ENCODE measurements at places on chromosomes 7 and 10.

GRCh38 chr10:70324339-70324861 lies 40.6 kb upstream of the NPFFR1 start:
- peak; percentile 9 for DNase-seq

DNA sequence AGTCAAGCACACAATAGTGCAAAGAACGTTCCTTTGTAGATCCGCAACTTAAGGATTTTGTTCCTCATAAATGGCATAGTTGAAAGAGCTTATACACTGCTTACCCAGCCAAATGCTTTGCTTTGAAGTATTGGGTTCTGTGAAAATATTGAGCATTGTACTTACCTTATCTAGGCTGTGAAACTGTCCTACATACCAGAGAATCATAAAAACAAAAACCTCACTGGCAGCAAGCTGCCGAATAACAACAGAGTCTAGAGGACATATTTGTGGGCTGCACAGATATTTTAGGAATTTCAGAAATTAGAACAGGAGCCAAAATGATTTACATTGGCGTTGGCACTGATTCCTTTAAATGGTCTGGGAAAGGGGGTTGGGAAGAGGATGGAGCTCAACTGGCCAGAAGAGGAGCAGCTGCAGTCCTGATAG lies 174.8 kb downstream of the RTKN2 start:
- DNase-seq = no peak

- DNase-seq = no peak
Measured at GRCh38 chr7:30886608-30887011, 25.0 kb upstream of the AQP1 start.

- no peak for DNase-seq
Measured at GRCh38 chr10:80497187-80498077, 40.3 kb upstream of the SH2D4B start.

DNA sequence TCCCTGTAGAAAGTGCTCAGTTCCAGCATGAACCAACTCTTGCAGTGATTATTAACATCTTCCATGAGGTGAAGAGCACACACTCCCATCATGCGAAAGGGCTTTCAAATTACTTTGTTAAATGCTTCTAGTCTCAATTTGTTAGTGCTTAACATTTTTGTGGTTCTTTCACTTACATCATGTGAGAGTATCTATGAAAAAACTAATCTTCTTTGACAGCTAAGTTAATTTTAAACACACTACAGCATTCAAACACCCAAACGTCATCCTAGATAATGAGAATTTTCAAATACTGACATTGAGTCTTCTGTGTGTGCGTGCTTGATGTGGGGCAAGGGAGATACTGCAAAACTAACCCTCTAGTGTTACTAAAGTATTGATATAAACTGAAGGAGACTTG lies 84.8 kb downstream of the ETV1 start:
- no peak for DNase-seq

GRCh38 chr7:139737221-139738100 lies 40.3 kb downstream of the HIPK2 start:
- no peak for DNase-seq

GRCh38 chr10:62162261-62162981 lies 106.2 kb downstream of the RTKN2 start:
- DNase-seq = no peak

DNA sequence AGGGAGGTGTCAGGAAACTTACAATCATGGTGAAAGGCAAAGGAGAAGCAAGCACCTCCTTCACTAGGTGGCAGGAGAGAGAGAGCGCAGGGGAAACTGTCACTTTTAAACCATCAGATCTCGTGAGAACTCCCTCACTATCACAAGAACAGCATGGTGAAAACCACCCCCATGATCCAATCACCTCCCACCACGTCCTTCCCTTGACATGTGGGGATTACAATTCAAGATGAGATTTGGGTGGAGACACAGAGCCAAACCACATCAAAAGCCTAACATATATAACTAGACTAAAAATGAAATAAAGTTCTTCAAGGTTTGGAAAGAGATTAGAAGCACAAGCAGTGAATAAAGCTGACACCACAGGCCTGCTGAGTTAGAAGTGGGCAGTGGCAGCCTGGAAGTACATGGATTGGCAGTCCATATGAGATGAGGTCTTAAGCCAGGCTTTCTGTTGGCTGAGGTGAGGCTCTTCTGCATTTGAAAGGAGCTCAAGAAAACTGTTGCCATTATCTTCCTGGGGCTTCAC lies 96.4 kb upstream of the MDFIC start:
- no peak for DNase-seq

DNA sequence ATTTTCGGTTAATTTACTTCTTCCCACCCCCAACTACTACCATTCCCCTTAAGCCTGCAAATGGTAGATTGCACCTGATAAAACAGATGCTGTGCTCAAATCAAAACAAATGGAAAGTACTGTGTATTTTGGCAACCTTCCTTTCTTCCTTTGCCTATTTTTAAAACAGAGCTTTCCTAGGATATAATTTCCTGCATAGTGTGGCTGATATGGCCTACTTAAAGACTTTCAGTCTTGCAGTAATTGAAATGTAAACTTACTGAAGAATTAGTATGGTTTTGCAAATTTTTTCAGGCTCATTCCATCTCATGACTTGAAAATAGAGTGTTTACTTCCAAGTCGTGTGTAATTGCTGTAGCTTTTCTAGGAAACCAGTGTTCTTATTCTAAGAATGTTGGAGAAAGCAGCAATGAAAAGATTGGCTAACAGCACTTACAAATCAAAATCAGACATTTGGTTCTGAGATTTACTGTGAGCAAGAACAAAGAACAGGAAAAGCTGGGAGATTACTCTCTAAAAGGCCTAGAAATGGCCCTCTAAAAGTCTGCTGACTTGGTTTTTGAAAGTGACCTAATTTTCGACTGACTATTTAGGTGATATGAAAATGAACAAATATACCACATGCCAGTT lies 52.0 kb downstream of the REEP3 start:
- no peak for DNase-seq

DNA sequence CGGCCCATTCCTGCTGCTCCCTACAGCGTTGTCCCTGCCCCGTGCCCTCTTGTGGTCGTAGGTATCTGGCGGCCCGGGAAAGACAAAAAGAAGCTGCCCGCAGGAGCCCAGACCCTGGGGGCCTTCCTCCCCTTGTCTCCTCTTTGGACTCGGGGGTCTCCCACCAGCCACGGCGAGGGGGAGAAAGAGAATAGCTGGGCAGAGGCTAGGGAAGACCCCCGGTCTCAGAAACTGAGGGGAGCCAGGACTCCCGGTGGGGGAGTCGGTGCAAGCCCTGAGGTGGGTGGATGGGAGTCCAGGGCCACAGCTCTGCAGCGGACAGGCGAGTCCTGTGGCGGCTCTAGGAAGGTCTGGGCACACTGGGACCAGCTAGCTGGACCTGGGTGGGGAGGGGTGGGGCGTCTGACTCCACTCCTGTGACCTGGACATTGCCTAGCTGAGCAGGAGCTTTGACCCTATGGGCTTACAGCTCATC lies 1.3 kb upstream of the SH2D4B start:
- DNase-seq = no peak

- no peak for DNase-seq
Measured at GRCh38 chr10:116848944-116849247, 403 bp upstream of the ENO4 start.

DNA sequence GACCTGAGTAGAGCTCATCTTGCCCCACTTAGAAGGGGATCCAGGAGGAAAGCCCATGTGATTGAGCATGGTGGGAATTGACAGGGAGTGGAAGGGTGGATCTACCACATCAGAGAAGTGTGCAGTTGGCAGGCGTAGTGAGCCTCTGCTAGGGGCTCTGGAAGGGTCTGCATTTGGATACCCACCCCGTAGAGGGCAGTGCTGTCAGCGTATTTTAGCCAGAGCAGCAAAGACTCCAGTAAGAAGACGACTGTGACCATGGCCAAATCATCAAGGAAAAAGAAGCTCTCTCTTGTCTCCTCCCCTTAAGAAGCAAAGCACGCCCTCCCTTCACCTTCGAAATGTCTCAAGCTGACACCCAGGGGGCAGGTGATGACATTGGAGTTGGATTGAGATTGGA lies 68.8 kb upstream of the INHBA start:
- no peak for DNase-seq

Data from activated gamma-delta T cell treated with anti-CD3 and anti-CD28 coated beads, Interleukin-2, amount 50 U/mL, for 16 hours (primary cell).